ENCODE measurements at places on chromosomes 7 and 10.
A peak's percentile ranks its signal among the peaks of the same experiment; 100 is the strongest.

- peaks cover 14% of the 10 kb centered on the region for H3K27me3 ChIP-seq
- DNase-seq, result no peak
- H3K27ac ChIP-seq, result no peak within 1 kb of the TSS
- no peaks in the 10 kb centered on the region for H3K4me1 ChIP-seq
- H3K4me3 ChIP-seq, result no peak within 1 kb of the TSS
Observed at GRCh38 chr10:26437637-26438461, at the start of gene APBB1IP. TSS of gene APBB1IP (plus strand) at chr10:26438341. CDS start at chr10:26492327, 53,986 bp downstream.

DNA sequence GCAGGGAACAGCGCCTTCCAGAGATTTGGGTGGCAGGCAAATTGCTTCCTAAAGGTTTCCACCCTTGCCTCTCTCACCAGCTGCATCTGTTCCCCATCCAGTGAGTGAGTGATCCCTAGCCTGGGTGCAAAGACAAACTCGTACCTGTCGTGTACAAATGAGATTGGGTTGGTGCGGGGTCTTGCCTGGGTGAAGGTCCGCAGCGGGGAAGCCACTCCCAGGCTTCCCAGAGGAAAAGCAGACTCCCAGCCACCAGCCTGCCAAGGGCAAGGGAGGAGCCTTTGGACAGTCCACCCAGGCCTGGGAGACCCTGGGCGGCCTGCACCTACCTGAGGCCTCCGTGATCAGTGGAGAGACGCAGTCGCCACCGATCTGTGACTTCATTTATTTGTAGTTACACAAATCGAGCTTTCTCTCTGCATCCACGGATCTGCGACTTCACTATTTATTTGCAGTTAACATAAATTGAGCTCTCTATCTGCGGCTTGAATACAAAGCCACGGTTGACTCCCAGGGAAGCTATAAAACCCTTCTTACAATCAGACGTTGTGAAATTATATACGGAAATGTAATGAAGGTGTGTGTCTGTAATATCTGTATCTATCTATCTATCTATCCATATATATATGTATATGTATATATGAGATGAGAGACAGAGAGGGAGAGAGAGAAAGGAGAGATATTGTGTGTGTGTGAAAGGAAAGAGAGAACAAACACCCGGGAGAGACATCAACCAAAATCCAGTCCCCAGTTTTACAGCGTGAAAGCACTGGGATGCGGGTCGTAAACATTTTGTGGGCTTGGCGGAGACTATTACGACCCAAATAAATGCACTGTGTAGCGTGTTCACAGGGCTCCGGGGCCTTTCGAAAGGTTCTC is 3.0 kb upstream of the HOXA7 start:
- no peak for DNase-seq
- H3K27me3 ChIP-seq, result no peaks in the 10 kb centered on the region
- H3K4me3 ChIP-seq, result peak overlapping the region; percentile 58
- peaks cover 12% of the 10 kb centered on the region for H3K4me1 ChIP-seq

GRCh38 chr7:108497082-108497725 is 28.7 kb downstream of the PNPLA8 start:
- H3K4me3 ChIP-seq, result no peak overlapping the region
- H3K4me1 ChIP-seq, result peaks cover 5% of the 10 kb centered on the region
- H3K27ac ChIP-seq, result no peak overlapping the region

DNA sequence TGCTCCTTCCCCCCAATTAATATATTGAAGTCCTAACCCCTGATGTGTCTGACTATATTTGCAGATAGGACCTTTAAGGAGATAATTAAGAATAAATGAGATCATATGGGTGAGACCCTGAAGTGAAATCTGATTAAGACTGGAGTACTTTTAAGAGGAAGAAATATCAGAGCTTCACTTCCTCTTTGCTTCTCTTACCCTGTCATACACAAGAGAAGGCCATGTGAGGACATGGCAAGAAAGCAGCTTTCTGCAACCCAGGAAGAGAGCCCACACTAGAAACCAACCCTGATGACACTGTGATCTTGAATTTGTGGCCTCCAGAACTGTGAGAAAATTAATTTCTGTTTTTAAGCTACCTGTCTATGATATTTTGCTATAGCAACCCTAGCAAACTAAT is 44.2 kb downstream of the JMJD1C start:
- H3K27ac ChIP-seq, result no peak overlapping the region
- no peaks in the 10 kb centered on the region for H3K27me3 ChIP-seq
- DNase-seq, result no peak
- H3K36me3 ChIP-seq, result no peaks in the 10 kb centered on the region
- H3K4me3 ChIP-seq, result no peak overlapping the region

DNA sequence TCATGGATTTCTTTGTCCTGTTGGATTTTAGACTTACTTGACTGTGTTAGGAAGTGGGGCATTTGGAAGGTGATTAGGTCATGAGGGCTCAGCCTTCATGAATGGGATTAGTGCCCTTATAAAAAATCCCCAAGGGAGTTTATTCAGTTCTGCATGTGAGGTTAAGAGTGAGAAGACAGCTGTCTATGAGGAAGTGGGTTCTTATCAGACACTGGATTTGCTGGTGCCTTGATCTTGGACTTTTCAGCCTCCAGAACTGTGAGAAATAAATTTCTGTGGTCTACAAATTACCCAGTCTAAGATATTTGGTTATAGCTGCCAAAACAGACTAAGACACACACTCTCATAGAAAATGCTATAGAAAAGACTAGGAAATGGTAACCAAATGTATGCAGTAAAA is 724.7 kb upstream of the FZD8 start:
- no peaks in the 10 kb centered on the region for H3K27me3 ChIP-seq
- peaks cover 6% of the 10 kb centered on the region for H3K4me1 ChIP-seq
- H3K36me3 ChIP-seq, result no peaks in the 10 kb centered on the region
- no peak overlapping the region for H3K27ac ChIP-seq

DNA sequence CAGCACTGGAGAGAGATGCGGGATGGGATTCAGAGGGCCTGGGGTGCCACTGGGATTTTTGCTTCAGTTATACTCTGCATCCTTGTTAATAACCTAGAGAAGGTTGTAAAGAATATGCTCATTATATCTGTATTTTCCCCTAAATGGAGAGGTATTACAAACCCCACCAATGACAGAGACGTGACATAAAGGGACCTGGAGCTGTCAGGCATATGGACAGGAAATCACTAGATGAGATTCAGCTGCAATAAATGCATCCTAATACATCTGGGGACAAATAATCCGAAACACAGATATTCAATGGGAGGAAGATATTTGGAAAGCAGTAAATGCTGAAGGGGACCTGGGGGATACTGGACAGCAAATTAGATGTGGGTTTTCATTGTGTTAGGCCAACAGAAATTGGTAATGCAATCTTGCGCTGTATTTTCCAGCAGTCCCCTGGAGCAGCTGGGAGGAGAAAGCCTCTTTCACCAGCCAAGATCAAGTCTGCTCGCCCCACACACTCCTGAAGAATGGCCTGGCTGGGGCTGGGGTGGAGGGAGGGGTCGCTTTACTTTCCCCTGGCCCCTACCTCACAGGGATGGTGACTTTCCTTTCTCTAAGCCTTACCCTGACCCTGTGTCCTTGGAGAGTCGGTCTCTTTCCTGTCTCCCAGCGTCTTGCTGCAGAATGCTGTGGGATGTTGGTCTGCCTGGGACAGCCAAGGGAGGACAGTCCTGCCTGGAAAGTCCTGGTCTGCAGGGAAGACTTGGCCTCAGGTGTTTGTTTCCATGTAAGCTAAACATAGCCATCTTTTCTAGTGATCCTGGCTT is 653.8 kb downstream of the LRMDA start:
- no peak for DNase-seq
- H3K4me1 ChIP-seq, result peaks cover 23% of the 10 kb centered on the region
- H3K27me3 ChIP-seq, result no peaks in the 10 kb centered on the region
- no peaks in the 10 kb centered on the region for H3K36me3 ChIP-seq

- no peaks in the 10 kb centered on the region for H3K4me1 ChIP-seq
- H3K27ac ChIP-seq, result no peak overlapping the region
- H3K4me3 ChIP-seq, result no peak overlapping the region
- DNase-seq, result no peak
- no peaks in the 10 kb centered on the region for H3K36me3 ChIP-seq
Observed at GRCh38 chr10:131147301-131147975, 164.1 kb downstream of the TCERG1L start.

DNA sequence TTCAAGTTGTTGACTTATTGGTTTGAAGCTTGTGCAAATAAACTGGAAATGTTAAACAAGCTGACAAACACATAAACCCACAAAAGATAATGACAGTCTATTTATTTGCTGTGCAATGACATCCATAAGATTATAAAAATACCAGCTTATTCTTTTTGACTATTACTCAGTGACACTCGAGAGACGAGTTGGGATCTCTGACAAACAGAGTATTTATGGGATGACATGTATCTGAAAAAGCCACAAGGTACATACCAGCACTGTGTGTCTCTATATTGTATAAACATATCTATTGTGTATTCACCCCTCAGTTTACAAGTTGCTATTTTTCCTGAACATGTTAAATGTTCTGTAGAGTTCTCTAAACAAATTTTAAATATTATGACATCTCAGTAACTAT is 88.9 kb downstream of the CHRM2 start:
- no peaks in the 10 kb centered on the region for H3K36me3 ChIP-seq
- DNase-seq, result no peak
- peaks cover under 1% of the 10 kb centered on the region for H3K27me3 ChIP-seq

Measured in MCF 10A (cell line).